ENCODE measurements at places on chromosomes 1 and 21.

GRCh38 chr1:10399444-10399941, 629 bp downstream of the PGD start:
- no peak for DNase-seq

- DNase-seq: no peak
Measured at GRCh38 chr1:18110598-18110939, 3.0 kb downstream of the IGSF21 start.

GRCh38 chr1:25255706-25256577, 8.7 kb upstream of the RSRP1 start:
- peak; percentile 0 for DNase-seq

DNA sequence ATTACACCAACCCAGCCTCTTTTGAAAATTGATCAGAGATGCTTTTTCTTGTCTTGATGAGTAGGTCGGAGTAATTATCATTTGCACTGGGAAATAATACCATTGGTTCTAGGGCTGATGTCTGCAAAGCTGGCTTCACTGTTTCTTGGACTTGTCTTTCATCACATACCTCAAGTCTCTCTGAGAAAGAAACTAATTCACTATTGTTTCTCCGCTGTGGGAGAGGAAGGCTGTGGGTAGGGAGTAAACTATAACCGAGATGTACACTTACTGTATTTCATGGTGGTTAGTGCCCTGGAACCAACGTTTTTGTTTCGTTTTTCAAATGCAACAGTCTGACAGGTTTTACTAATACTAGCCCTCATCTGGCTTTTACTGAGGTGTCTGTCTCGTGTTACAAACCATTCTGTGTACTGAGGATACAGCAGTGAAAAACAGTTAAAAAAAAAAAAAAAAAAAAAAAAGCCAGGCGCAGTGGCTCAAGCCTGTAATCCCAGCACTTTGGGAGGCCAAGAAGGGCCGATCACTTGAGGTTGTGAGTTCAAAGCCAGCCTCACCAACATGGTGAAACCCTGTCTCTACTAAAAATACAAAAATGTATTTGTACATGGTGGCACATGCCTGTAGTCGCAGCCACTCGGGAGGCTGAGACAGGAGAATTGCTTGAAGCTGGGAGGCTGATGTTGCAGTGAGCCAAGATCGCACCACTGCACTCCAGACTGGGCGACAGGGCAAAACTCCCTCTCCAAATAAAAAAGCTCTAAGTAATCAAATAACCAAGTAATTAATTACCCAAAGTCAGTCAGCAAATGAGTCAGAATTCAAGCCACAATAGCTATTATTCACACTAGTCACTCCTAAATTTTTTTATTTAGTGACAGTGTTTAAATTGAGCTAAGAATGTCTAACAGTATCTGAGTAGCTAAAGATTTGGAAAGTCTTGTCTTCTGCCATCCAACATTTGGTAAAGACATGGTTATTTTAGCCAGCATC, 23.3 kb downstream of the TOMM20 start:
- peak; percentile 52 for DNase-seq
